ENCODE measurements at places on chromosomes 12 and 14.
A peak's percentile ranks its signal among the peaks of the same experiment; 100 is the strongest.

- peak; percentile 65 for DNase-seq
Measured at GRCh38 chr14:58428118-58428683, 682 bp downstream of the KIAA0586 start.

GRCh38 chr14:81366214-81366613 is 33.9 kb downstream of the STON2 start:
- DNase-seq = no peak

DNA sequence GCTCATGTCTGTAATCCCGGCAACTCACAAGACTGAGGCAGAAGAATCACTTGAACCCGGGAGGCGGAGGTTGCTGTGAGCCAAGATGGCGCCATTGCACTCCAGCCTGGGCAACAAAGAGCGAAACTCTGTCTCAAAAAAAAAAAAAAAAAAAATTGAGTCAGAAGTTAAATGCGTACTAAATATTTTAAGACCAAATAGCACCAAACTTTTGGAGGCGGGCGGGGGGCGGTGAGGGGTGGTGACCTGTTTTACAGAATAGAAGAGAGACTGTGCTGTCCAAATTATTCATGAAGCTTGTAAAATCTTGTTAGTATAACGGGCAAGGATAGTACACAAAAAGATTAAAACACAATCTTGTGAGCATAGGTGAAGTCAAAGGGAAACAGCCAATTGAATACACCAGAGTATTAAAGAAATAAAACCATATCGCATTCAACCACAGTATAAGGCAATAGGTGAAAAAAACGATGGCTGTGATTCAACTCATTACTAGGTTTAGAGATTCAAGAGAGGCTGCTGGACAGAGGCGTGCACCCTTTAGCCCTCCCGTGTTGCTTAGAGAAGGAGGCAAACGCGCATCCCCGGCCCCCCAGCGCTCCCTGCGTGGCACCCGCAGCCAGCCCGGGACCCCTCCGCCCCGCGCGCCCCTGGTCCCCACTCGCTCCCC is 571 bp downstream of the ZNF891 start:
- DNase-seq = no peak

DNA sequence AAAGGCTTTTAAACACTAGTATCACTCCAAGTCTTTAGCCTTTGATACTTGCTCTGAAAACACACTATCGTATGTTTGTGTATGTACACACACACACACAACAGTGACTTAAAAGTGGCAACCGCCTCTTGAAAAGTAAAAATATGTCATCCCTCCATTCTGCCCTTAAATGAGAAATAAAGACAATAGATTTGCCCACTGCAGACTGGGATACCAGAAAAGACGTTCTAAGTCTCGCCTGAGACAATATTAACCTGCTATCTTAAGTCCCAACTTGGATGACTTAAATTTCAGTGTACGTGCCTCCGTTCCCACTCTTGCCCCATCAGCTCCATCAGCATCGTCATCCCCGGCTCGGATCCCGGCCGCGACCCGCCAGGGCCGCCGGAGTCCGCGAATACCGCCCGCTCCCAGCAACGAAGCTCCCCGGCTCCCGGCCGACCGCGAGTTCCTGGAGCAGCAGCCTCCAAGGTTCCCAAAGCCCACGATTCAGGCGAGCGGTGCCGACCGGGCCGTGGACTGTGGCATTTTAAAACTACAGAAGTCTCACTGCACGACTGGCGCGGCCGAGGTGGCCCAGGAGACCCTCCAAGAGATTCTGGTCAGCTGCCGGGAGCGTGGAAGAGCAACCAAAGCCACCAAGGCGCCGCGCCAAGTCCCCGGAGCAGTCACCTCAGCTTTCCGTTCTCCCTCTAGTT is 2.8 kb upstream of the ARID2 start:
- DNase-seq = peak; percentile 60

GRCh38 chr12:89547101-89547500 is 21.3 kb upstream of the POC1B start:
- DNase-seq = no peak

GRCh38 chr12:42187799-42188198 is 43.1 kb upstream of the GXYLT1 start:
- DNase-seq = peak; percentile 12

- no peak for DNase-seq
Measured at GRCh38 chr12:42776396-42776795, 186.8 kb upstream of the PRICKLE1 start.

DNA sequence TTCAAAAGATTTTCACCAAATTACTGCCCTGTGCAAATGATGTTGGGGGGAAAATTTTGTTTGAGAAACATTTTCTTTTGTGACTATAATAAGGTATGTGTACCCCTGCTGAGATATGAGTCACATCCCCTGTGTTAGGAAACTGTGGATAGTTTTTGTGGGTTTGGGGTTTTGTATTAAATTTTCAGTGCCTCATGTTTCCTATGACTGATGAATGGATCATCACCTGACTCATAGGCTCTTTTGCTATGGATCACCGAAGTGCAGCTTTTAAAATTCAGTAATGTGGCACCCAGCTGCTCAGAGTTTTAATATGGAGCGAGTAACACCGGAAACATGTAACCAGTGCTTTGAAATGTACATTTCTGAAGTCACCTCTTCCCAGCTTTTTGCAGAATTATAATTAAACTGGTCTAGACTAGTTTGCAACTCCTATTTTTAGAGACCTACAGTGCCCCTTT is 167.4 kb upstream of the HMGA2 start:
- DNase-seq = no peak

- no peak for DNase-seq
Measured at GRCh38 chr14:99602054-99602787, 1.8 kb downstream of the CCDC85C start.

DNA sequence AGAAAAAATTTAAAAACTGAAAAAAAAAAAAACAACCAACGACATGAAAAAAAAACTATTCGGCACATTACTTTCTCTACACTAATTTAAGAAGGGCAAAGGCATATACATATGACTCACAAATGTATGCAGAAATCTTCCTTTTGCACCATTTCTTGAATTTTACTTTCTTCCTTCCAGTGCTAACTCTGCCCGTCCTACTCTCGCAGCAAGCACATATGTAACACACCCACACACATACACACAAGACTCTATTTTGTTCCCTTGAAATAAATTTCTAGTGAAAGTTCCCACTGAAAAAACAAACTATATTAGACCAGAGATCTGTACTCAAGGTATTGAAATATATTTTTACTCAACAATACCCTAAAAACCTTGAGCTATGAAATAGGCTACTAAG is 14.6 kb downstream of the BTG1 start:
- no peak for DNase-seq

- DNase-seq = no peak
Measured at GRCh38 chr12:52369809-52370208, 2.5 kb upstream of the KRT85 start.

- DNase-seq = peak; percentile 34
Measured at GRCh38 chr12:94244165-94245133, 96.1 kb downstream of the PLXNC1 start.

DNA sequence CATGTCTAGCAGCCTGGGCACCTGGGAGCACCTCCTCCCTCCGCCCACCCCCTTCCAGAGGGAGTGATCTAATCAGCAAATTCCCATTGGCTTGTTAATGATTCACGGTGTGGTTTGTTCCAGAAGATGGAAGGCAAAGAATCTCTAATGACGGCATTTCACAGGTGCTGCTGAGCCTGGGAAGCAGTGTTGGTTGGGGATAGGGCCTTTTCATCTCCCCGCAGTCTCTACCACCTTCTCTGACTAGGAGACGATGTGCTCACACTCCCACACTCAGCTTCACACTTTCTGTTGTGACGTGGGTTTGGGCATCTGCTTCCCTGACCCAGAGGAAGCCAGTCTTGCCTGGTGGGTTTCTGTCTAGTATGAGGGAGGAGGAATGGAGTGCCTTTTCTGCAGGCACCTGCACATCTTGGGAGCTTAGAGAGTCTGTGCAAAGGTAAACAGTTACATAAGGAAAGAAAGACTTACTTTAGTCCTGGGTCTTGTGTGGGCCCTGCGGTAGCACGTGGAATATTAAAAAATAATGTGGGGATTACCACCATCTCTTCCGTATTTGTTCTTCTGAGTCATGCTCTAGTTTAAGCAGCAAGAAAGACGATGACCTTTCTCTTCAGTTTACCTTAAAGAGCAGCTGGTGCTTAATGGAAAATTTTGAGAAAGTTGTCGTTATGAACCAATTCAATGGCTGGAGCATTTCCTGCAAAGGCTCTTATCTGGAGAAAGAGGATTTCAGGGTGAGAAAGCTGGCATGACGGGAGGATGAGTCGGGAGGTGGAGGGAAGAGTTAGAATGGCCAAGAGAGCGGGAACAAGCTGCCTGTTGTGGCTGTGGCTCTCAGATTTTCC is 70.6 kb upstream of the ARHGAP5 start:
- no peak for DNase-seq

DNA sequence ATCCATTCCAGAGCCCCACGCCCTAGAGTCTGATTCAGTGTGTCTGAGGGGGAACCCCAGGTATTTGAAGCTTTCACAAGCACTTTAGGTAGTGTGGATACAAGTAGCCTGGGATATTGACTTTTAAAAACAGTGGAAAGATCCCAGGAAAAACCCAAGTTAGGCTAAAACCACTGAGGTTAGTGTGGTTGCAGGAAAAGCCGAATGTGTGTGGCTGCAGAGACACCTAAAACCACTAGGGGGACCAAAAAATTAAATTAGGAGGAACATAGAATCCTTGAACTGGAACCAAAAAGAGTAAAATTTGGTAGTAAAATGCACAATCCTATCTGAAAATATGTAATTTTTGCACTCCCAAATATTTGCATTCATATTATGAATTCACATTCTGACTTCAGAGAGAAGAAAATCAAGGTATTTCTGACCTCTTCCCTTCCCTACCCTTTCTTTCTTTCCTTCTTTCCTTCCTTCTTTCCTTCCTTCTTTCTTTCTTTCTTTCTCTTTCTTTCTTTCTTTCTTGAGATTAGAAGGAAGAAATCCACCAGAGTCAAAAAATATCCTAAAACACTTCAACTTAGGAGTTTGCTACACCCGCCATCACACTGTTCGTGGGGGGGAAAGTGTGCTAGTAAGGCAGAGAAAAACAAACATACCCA is 37.8 kb downstream of the SLCO1A2 start:
- no peak for DNase-seq

DNA sequence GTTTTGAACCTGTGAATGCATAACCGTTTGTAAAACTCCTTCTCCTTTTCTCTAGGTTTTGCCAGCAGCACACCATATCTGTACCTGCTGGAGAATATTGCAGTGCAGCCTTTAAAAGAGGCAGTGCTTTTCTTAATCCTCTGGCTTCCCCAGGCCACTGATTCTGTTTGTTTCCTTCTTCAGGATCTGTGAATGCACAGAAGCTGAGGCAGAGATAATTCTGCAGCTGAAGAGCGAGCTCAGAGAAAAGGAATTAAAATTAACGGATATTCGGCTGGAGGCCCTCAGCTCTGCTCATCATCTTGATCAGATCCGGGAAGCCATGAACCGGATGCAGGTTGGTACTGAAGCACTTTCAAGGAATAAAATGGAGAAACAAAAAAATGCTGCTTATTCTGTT is 348.7 kb downstream of the NAV3 start:
- no peak for DNase-seq

DNA sequence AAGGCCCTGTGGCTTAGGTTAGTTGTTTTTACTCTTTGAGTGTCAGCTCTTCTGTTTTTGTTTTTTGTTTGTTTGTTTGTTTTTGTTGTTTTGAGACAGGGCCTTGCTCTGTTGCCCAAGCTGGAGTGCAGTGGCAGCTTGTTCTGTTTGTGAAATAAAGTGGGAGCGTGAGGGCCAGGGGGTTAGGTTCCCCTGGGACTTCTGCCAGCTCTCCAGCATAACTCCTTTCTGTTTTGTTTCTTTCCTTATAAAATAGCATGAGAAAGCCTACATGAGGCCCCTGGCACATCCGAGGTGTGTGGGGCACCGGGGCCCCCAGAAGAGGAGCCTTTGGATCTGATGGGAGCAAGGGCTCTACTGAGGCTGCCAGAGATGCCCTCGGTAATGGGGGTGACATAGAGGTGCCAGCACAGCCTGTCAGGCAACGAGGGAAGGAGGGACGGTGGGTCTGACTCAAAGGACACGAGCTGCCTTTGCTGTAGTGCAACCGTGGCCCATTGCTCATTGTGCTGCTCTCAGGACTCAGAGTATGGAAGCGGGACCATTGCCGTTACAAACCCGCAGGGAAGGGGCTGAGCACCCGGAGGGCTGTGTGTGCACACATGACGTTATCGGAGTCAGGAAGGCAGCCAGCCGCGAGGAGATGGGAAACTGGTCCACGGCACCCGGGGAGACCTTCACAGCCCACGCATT is 9.1 kb upstream of the SERPINA11 start:
- no peak for DNase-seq

GRCh38 chr14:52115286-52115685 is 46.4 kb upstream of the NID2 start:
- DNase-seq = no peak

GRCh38 chr14:24032727-24033418 is 18.9 kb upstream of the CARMIL3 start:
- DNase-seq = no peak

- no peak for DNase-seq
Measured at GRCh38 chr12:124725597-124726237, 137.9 kb downstream of the SCARB1 start.

- DNase-seq = peak; percentile 29
Measured at GRCh38 chr12:14999695-15000365, 27.0 kb downstream of the PDE6H start.

GRCh38 chr14:73851000-73851399 is 631 bp upstream of the PTGR2 start:
- DNase-seq = peak; percentile 8

DNA sequence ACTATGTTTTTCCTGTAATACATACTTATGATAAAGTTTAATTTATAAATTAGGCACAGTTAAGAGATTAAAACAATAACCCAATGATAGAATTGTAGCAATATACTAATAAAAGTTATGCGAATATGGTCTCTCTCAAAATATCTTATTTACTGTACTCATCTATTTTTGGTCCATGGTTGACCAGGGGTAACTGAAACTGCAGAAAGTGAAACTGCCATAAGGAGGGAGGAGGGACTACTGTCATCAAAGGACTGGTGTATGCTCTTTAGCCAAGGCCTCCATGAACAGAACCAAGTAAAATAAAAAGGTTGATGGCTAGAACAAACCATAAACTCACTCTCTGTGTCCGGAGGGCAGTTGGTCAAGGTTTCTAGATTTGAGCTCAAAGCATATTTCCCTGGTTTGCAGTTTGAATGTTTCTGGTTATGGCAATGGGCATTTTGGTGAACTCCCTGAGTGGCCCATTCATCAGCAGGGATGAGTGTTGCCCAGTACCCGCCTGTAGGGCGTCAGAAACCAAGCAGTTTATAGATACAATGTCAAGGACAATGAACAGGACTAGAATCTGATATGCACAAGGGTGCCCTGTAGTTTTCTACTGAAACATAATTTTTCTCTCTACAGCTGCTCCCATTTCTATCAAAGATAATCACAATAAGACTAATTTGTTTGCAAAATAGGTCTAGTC is 19.8 kb downstream of the LEMD3 start:
- DNase-seq = no peak

GRCh38 chr14:94143239-94143638 is 13.8 kb upstream of the IFI27L2 start:
- no peak for DNase-seq

- DNase-seq = no peak
Measured at GRCh38 chr12:115249671-115250278, 565.8 kb upstream of the TBX3 start.
